ENCODE measurements at places on chromosomes 6 and 20.
A peak's percentile ranks its signal among the peaks of the same experiment; 100 is the strongest.

- no peak for DNase-seq
These were observed 7.3 kb upstream of the UBD start for GRCh38 chr6:29566856-29567255.

DNA sequence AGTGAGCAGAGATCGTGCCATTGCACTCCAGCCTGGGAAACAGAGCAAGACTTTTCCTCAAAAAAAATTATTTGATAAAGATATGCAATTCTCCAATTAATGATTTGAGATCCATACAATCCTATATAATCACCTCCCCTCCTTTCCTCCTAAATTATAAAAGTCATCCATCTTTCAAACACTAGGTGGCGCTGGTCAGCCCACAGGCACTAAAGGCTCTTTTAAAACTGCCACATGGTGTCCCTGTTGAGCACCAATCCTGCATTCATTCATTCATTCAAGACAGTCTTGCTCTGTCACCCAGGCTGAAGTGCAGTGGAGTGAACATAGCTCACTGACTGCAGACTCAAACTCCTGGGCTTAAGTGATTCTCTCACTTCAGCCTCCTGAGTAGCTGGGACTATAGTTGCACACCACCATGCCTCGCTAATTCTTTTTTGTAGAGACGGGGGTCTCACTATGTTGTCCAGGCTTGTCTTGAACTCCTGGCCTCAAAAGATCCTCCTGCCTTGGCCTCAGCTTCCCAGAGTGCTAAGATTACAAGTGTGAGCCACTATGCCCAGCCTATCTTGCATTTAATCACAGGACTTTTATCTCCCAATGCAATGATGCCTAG lies 58.7 kb upstream of the SLC2A12 start:
- no peak for DNase-seq

DNA sequence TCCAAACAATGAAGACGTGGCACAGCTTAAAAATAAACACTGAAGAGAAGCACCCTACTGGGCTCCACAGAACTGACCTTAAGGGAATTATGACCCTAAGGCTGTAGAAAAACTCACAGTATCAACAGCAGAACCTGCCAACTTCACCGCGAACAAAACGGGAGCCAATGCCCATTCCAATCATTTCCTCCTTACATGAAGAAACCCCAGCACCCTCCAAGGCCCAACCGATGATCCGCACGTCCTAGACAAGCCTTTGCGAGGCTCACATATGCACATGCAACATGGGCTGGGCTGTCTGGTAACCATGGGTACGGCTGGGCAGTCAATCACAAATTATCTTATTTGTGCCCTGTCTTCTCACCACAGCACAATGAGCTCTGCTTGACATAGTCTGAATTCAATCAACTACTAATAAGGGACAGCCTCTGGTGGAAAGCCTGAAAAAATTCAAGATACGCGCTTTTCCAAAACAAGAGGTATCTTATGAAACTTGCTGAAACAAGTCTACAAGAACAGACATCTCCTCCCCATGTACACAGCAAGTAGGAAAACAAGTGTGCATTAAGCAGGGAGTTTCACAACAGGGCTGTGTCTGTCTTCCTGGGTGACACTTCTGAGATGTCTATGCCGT lies 1.7 kb downstream of the DIDO1 start:
- DNase-seq: peak; percentile 6

DNA sequence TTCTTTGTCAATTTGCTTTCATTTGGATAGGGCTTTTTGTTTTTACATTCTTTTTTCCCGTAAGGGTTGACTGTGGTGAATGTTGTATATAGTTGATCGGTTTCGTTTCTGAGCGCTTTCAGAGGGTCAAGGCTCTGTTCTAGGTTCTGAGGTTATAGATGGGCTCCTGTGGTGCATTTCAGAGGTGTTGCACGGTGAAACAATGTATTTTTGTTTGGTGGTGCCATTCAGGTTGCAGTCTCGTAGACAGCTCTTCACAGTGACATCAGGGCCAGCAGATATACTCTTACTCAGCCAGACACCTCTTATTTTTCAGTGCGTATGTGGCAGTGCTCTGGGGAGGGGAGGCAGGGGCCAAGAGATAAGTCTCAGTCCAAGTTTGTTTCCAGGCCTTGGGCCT lies 72.1 kb downstream of the SNAP91 start:
- DNase-seq: no peak

DNA sequence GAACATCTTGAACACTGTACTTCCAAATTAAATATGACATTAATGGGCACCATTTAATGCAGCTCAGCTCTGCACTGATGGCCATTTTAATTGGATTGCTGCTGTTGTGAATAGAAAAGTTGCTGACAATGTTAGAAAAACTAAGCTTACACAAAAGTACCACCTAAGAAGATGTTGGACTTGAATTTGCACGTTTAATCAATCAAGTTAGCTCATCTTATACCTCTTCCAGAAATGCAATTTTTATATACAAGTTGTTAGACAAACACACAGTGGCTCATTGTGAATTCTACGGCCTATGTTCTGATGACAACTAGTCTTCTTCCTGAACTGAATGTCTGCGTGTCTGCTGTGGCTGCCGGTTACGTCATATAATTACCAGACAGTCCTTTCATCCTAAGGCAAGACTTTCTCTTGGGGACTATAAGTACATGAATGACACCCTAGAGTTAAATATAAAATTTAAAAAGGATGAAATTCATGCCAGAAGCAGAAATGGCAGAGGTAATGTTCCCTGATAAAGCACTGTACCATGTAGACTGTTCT lies 330.2 kb downstream of the EPM2A start:
- DNase-seq: no peak

- DNase-seq: no peak
These were observed 188.0 kb upstream of the SLC24A3 start for GRCh38 chr20:19024296-19025035.

- DNase-seq: no peak
These were observed 23.1 kb upstream of the MRGBP start for GRCh38 chr20:62772990-62773844.

- DNase-seq: no peak
These were observed 139.5 kb upstream of the FAM83B start for GRCh38 chr6:54706844-54707605.

GRCh38 chr6:119325559-119326265 lies 23.8 kb downstream of the MAN1A1 start:
- no peak for DNase-seq

- no peak for DNase-seq
These were observed 40.7 kb downstream of the SRC start for GRCh38 chr20:37386505-37387251.

- no peak for DNase-seq
These were observed 19.0 kb upstream of the TRDN start for GRCh38 chr6:123655521-123656306.

GRCh38 chr20:62321521-62321948 lies 18.7 kb downstream of the ADRM1 start:
- DNase-seq: no peak

- DNase-seq: no peak
These were observed 200.9 kb upstream of the UST start for GRCh38 chr6:148545901-148546300.

DNA sequence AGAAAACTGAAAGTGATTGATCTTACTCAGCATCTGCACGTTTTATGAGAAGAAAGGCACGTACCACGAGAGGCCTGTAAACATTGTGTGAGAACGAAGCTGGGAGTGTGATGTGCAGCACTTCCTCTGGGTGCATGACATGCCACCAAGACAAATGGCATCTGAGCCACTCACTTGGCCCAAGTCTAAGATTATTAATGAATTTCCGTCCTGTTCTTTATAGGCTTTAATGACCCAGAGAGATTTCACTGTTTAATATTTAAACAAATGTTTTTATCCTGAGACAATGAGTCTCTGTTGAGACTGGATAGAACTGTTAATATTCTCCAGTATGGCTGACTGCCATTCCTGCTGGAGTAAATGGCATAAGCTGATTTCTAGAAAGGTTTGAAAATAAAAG lies 172.6 kb upstream of the PHACTR1 start:
- DNase-seq: no peak

- DNase-seq: no peak
These were observed 5.5 kb upstream of the MTG2 start for GRCh38 chr20:62177307-62177706.

DNA sequence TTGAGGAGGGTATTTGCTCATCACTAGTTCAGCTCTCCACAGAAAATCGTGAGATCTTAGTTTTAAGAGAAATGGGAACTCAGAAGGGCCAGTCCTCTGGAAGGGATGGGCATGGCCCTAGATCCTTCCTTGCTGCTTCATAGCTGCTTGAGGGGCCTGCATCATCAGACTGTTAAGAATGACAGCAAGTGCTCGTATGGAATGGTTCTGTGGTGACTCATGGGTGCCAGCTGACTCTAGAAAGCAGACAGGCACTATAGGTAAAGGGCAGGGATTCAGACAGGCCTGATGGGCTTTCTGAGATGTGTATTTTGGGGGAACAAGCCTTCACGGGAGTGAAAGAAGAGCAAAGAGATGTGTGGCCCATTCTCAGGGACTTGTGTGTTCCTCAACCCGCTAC lies 90.8 kb downstream of the MYLK4 start:
- no peak for DNase-seq

DNA sequence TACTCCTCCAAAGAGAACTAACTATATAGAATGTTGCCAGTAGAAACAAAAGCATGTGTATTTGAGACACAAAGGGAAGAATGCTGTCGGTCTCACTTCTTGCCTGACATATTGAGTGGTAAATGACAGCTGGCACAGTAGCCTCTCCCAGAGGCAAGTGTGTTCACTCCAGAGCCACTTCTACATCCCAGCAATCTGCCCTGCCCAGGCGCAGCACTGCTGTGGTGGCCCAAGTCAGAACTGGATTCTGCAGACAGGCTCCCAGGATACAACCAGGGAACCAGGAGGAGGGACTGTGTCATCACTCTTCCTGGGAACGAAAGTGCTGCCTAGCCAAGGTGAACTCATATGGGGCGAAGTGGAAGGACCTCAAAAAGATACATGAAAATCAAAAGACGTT lies 103.2 kb upstream of the ARMC2 start:
- no peak for DNase-seq

DNA sequence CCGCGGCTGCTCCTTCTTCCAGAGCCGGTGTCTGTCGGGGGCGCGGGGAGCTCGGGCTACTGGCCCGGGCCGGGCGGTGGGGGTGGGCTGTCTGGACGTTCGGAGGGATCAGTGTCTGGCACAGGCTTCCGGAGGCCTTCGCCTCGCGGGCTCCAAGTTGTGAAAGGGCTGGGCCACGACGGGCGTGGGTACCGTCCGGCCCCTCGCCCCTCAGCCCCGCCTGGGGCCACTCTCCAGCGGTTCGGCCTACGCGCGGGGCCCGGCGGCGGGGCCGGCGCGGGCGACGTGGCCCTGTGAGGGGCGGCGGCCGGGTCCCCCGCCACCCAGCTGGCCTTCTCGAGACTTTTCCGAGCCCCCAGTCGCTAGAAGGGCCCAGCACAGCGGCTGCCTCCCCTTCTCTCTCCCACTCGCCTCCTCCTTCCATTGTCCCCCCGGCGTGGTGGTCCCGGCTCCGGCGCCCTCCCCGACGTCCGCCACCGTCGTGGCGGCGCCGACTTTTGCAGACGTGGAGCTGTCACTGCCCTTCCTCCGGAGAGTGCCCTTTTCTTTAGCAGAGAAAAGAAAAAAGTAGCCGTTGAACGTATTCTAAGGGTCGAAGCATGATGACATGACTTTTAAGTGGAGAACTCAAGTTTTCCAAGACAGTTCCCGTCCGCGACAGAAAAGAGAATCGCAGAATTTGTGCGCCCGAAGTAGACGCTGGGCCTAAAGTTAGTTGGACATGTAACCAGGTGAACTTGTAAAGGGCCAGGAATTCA lies 571 bp downstream of the ITCH start:
- DNase-seq: no peak

DNA sequence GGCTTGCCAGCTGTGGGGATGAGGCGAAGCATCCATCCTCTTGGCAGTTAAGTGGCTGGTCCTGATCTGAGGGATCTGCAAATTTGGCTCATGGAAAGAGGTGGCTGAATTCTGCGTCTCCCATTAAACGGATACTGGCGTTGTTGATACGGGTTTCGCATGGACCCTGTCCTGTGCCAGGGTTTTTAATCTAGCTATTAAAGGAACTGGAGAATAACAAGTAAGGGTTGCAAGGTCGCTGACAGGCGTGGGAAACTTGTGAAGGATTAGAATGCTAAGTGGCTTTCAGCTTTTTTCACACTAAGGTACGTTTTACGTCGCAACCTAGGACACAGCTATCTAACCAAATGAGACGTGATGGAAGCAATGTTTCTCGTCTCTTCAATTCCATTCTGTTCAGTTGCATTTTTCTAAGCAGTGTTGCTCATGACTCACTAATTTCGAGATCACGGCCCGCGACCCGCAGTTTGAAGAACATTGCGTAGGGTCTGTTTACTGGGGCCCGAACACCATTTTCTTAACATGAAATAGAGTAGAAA lies 852 bp downstream of the GMNN start:
- peak; percentile 46 for DNase-seq

DNA sequence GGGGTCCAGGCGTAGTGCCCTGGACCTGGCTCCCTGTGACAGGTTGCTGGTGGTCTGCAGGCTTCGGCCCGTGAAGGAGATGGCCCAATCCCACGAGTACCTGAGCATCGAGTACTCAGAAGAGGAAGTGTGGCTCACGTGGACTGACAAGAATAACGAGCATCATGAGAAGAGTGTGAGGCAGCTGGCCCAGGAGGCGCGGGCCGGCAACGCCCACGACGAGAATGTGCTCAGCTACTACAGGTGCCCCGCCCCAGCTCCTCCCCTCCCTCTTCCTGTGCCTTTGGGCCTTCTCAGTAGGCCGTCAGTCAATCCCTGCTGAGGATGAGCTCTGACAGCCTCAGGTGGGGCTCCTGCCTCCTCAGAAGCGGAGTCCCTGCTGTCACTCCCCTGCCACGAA lies 42.6 kb downstream of the UQCC2 start:
- DNase-seq: no peak

GRCh38 chr6:150118203-150118602 lies 24.6 kb upstream of the PPP1R14C start:
- no peak for DNase-seq

DNA sequence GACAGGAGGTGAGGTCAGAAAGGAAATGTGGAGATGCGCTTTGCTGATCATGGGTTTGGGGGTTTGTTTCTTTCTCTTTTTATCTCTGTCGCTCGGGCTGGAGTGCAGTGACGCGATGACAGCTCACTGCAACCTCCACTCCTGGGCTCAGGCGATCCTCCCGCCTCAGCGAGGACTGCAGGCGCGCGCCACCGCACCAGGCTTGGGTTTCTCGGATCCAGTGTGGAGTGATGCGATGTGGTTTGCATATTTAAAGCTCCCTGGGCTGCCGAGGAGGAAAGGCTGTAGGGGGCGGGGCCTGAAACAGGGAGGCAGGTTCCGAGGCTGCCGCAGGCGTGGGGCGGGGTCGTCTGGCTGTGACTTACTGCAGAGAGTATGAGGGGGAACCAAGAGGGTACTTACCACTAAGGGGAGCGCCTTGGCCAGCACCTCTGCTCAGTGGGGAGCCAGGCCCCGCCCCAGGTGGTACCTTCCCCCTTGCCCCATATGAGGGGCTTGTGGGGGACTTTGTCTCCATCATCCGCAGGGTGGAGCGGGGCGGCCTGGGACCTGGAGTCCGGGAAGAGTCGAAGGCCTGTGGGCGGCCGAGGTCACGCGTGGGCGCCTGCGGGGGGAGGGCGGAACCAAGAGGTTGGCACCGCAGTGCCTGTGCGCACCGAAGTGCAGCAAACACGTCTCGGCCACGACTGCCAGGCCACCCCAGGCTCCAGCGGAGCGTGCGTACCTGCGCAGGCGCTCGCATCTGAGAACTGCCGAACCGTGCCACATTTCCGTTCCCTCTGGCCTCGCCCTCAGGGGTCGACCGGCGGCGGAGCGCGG lies 12.7 kb upstream of the BAK1 start:
- DNase-seq: no peak
